ENCODE measurements at places on chromosomes 7 and 10.

DNA sequence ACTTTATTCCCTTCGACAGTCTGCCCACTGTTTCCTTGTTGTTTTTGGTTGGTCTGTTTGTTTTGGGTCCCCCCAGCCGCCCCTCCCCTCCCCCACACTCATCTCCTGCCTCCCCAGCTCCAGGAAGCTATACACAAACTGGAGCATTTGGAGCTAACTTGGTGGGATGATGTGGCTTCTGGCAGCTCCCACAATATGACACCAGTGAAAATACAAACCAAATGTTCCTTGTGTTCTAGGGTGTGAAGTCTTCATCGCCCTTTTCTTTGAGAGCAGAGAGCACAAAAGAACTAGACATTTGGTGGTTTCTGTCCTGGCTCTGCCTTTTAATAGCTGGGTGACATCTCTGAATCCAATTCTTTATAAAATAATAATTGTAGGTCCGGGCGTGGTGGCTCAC, 33.8 kb downstream of the CREB5 start:
- DNase-seq = no peak

DNA sequence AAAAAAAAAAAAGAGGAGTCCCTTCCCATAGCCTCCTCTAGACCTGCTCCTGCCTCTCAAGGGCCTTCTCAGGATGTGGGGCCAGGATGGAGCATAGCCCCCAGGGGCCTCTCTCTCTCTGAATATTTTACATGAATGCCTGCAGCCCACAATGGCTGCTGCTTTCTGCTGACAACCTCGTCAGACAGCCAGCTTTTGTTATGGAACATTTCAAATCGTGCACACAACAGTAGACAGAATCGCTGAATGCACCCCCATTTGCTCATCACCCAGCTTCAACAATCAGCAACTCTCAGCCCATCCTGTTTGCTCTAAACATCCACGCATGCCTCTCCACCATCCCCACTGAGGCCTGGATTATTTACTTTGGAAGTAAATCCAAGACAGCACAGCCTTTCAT, 5.4 kb downstream of the PLAC9 start:
- no peak for DNase-seq

DNA sequence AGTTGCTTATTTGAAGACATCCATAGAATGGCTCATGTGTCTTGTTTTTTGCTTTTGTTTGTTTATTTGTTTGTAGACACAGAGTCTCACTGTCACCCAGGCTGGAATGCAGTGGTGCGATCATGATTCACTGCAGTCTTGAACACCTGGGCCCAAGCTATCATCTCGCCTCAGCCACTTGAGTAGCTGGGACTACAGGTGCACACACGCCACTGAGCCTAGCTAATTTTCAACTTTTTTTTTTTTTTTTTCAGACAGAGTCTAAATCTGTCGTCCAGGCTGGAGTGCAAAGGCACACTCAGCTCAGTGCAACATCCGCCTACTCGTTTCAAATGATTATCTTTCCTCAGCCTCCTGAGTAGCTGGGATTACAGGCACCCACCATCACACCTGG, 83.3 kb upstream of the KLF6 start:
- no peak for DNase-seq

- no peak for DNase-seq
Measured at GRCh38 chr7:78033410-78033809, 234.8 kb downstream of the PHTF2 start.

DNA sequence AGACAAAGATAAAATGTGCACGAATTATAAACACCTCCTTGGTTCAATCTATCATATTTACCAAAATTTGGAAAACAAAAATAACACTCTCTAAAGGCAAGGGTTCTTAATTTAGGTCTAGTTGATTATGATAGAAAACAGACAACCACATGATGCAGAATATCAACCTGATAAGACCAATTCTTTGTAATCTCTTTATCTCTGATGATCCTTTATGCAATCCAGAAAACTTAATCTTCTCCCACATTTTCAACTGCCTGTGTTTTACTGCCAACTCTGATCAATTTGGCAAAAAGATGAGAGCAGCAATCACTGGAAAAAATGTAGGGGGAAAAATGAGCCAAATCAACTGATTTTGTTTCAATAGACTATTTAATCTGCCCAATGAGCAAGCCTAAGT, 148.5 kb downstream of the LRRN3 start:
- DNase-seq = no peak

DNA sequence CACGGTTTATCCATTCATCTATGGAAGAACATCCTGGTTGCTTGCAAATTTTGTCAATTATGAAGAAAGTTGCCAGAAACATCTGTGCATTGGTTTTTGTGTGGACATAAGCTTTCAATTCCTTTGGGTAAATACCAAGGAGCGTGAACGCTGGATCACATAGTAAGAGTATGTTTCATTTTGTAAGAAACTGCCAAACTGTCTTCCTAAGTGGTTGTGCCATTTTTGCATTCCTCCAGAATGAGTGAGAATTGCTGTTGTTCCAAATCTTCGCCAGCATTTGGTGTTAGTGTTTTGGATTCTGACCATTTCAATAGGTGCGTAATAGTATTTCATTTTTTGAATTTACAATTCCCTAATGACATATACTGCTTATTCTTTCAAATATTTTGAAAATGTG, 155.3 kb upstream of the FRMD4A start:
- no peak for DNase-seq

DNA sequence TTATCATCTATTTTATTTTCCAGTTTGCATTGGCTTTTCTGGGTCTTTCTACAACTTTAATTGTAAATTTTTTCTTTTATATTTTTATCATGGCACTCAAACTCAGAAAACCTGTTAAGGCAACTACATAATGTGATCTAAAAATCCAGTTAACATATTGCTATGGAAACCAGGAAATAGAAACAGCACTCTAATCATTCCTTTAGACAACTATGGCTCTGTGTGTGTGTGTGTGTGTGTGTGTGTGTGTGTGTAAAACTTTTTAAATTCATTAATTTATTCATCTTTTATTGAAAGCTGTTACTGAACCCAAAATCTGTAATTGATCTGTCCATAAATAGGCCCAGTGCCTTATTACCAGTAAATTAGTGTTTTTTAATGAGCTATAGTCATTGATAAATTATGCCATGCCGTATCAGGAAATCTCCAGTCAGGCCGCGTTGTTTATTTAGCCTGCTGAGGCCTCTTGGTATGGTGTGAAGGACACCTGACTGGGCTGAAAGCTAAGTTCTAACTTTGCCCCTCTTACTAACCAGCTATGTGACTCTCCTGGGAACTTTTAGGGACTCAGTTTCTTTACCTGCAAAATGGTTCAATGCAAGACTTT, 1.5 kb upstream of the MET start:
- DNase-seq = no peak

- DNase-seq = no peak
Measured at GRCh38 chr7:98810153-98810802, 59.5 kb downstream of the TMEM130 start.

GRCh38 chr7:50412973-50413372, 37.2 kb downstream of the FIGNL1 start:
- DNase-seq = no peak

GRCh38 chr7:40356312-40356711, 221.5 kb downstream of the SUGCT start:
- DNase-seq = no peak

DNA sequence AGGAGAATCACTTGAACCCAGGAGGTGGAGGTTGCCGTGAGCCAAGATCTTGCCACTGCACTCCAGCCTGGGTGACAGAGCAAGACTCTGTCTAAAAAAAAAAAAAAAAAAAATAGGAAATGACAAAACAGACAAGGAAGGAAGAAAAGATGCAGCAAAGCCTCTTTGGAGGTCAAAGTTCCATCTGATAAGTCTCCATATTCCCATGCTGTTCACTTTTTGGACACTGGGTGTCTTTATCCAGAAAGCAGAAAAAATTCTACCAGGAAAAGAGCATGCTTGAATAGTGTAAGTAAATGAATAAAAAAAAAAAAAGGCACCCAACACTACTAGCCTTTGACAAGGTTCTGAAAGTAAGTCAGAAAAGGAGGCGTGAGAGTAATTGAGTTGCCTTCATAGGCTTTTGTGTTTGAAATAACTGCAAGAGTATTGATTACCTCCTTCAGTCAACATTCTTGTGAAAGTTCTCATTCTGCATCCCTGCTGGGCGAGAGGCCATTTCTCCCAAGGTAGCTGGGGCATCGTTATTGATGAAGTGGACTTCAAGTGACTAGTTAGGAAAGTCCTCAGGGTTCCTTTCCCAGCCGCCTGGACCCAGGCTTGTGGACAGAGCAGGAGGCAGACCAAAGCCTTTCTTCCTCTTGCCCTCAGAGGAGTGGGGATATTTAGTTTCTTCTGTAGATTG, 133.3 kb upstream of the KIF5B start:
- no peak for DNase-seq

- DNase-seq = no peak
Measured at GRCh38 chr7:114450431-114450830, 35.8 kb downstream of the FOXP2 start.

GRCh38 chr7:138243430-138243829, 167.2 kb downstream of the AKR1D1 start:
- no peak for DNase-seq

Data from NCI-H526 treated with DMSO at 0.1 percent for 48 hours (cell line).